ENCODE measurements at places on chromosomes 1 and 21. TPM values are rescaled to one million over a fixed set of nuclear protein-coding genes. Genes with fewer than 3 reads are reported as not detected.
A peak's percentile ranks its signal among the peaks of the same experiment; 100 is the strongest.

DNA sequence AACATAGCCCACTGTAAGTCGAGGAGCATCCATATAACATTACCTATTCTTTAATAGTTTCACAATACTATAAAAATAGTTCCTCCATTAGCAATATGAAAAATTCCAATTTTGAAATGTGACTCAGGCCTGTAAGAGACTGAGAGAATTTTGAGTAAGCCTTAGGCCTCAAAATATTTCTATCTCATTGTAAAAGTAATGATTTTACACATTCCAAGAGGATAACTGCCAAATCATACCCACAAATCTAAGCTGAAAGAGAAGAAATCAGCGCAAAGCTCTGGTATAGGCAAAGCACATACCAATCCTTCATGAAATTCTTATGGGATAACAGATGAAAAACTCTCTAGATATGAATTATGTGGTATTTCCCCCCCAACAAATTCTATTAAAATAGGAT lies 144.1 kb downstream of the CDC42BPA start:
- DNase-seq, result no peak

- DNase-seq, result no peak
Observed at GRCh38 chr1:68173283-68173935, 58.9 kb downstream of the WLS start.

DNA sequence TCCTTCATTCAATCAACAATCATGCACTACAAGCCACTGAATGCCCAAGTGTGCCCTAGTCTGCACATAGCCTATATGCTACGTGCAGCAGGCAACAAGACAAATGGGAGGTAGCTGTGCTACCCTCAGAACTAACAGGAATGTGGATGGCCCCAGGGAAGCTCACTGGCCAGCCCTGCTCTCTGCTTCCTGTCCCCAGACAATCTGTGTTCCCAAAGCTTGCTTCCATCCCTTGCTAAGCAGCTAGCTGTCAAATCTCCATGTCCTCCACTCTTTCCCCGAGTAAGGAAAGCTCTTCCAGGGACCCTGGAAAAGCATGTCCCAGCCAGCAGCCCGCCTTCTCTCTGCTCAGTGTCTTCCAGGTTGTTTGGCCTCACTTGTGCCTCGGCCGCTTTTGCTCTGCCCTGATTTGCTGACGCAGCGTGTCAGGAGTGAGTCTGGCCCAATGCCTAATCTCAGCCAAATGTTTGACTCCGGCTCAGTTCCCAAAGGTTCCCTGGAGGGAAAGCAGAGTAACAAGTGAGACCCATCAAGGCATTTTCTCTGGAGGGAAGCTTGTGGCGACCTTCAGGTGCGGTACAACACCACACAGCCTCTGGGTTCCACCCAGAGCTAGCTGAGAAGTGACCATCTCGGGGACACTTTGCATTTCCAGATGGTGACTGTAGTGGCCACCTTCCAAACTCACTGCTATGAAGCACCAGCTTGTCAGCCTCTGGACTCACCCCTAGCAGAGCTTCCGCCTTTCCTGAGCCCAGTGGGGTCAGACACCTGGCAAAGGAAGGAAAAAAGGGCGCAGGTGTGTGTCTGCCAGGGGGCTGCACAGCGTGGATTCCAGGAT lies 243.4 kb downstream of the RHOU start:
- no peak for DNase-seq

DNA sequence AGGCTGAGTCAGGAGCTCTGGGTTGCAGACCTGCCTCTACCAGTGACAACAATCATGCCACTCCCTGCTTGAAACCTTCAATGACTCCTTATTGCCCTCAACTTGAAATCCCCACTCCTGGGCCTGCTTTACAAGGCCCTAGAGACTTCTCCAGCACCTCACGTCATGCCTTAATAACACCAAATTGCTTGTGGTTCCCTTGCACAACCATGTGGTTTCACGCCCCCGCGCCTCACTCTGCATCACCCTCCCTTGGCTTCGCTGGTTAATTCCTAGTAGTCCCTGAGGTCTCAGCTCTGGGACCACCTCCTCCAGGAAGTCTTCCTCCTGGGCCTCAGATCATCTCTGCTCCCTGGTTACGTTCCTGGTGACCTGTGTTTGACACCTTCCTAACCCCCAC lies 33.0 kb downstream of the EPHA2 start:
- peak; percentile 77 for DNase-seq

- peak; percentile 67 for DNase-seq
Observed at GRCh38 chr1:153506831-153507413, 28.9 kb downstream of the S100A6 start.

- peak; percentile 88 for DNase-seq
Observed at GRCh38 chr1:112522621-112523020, 13.9 kb downstream of the WNT2B start.

The CFHR2 gene
- total RNA-seq, result not detected

Data from H4 (cell line).